GM23248 (cell line): ENCODE measurements at places on chromosomes 5 and 9. TPM values are rescaled to one million over a fixed set of nuclear protein-coding genes. Genes with fewer than 3 reads are reported as not detected.
A peak's percentile ranks its signal among the peaks of the same experiment; 100 is the strongest.

The ETF1 gene
- 124 and 136 TPM in 2 replicates for total RNA-seq

The TEK gene
- 7.1 and 10.2 TPM in 2 replicates for total RNA-seq

- no peaks in the 10 kb centered on the region for H3K27me3 ChIP-seq
- H3K36me3 ChIP-seq = no peaks in the 10 kb centered on the region
- H3K27ac ChIP-seq = no peak overlapping the region
Measured at GRCh38 chr9:97528529-97529230, 27.2 kb downstream of the TMOD1 start.

DNA sequence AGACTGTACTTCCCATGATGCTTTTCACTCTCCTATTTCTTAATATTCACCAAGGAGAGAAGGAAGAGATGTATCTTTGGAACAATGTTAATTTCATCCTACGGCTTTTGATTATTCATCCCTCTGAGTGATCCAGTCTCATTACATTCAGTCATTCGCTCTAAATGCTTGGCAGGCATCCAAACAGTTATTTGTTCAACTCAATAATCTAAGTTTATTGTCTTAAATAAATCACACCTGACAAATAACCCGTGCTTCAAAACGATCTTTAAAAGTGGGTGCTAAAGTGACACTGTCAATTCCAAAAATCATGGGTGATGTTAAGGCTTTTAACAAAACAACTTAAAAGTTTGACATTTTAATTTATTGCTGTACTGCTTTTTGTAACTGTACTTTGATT lies 233.1 kb downstream of the RASEF start:
- no peak for DNase-seq
- no peaks in the 10 kb centered on the region for H3K27me3 ChIP-seq
- no peak overlapping the region for H3K27ac ChIP-seq
- no peaks in the 10 kb centered on the region for H3K36me3 ChIP-seq

DNA sequence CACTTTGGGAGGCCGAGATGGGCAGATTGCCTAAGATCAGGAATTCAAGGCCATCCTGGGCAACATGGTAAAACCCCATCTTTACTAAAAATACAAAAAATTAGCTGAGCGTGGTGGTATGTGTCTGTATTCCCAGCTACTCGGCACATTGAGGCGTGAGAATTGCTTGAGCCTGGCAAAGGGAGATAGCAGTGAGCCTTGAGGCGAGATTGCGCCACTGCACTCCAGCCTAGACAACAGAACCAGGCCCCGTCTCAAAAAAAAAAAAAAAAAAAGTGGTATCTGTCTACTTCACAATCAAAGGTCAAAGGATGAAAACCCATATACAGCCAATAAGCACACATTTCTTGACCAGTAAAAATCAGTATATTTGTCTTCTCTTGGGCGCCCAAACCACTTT lies 728.5 kb upstream of the ADAMTS16 start:
- no peaks in the 10 kb centered on the region for H3K36me3 ChIP-seq
- no peaks in the 10 kb centered on the region for H3K27me3 ChIP-seq
- H3K4me1 ChIP-seq = no peaks in the 10 kb centered on the region
- H3K4me3 ChIP-seq = no peak overlapping the region

DNA sequence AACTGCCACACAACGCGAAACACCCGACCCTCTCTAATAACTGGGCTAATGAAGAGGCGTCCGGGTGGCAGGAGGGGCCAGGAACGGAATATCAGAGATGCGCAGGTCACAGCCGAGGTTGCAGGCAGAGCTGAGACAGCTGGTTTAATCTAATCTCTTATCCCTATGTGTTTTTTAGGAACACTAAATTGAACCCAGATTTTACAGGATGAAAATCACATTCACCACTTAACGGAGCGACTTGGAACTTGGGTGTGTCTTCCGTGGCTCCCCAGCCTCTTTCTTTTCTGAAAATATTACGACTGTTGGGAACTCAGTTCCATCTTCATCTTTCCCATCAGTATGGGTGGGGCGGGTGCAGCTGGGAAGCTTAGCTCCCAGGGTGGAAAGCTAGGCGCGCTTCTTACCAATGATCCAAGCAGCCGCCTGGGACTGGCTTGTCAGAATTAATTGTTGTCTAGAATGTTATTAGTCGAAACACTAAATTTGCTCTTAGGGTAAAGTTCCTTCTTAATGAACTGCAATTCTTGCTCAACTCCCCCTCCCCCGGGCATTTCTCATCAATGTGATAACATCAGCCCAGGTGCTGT lies 92.5 kb downstream of the IRX2 start:
- no peak overlapping the region for H3K4me3 ChIP-seq
- no peaks in the 10 kb centered on the region for H3K27me3 ChIP-seq
- H3K36me3 ChIP-seq = no peaks in the 10 kb centered on the region

DNA sequence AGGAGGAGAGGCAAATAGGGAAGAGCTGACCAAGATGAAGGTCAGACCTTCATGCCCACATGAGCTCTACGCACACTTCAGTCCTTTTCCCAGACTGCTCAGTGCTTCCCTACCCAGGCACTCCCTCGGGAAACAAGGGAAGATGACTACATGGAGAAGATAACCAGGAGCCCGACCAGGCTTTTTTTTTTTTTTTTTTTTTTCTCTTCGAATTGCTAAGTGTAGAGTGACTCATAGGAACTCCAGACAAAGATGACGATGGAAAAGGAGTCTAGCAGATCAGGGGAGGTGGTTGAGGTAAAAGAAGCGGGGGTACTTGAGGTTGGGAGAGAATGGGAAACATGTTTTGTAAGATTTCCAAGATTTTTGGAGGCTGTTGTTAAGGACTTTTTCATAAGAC lies 526.1 kb downstream of the BNC2 start:
- H3K27ac ChIP-seq = peak overlapping the region; percentile 70
- no peak overlapping the region for H3K4me3 ChIP-seq
- H3K36me3 ChIP-seq = no peaks in the 10 kb centered on the region
- DNase-seq = peak; percentile 92

GRCh38 chr5:109863752-109864151 lies 174.0 kb downstream of the MAN2A1 start:
- H3K27ac ChIP-seq = 0 out of 2 replicates have a peak overlapping the region, but pooled peaks have one; percentile 10
- peaks cover 45% of the 10 kb centered on the region for H3K4me1 ChIP-seq
- H3K4me3 ChIP-seq = no peak overlapping the region
- H3K36me3 ChIP-seq = peaks cover 6% of the 10 kb centered on the region; the same call in 1 of the 2 replicates

DNA sequence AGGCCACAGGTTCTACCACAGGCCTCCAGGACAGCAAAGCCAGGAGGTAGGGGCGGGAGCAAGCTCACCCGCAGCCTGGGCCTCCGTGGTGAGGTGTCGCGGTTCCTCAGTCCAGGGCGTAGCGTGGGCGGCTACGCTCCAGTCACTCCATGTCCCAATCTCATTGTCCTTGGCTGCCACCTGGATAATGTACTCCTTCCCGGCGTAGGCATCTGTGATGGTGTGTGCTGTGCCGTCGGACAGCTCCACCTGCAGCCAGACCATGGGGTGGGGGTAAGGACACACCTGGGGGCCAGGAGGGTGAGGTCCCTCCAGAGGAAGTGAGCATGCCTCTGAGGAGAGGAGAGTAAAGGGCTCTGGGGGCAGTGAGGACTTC lies 29.8 kb upstream of the ENHO start:
- H3K4me1 ChIP-seq = no peaks in the 10 kb centered on the region
- H3K36me3 ChIP-seq = no peaks in the 10 kb centered on the region
- H3K4me3 ChIP-seq = no peak overlapping the region
- no peak overlapping the region for H3K27ac ChIP-seq
- H3K27me3 ChIP-seq = no peaks in the 10 kb centered on the region

DNA sequence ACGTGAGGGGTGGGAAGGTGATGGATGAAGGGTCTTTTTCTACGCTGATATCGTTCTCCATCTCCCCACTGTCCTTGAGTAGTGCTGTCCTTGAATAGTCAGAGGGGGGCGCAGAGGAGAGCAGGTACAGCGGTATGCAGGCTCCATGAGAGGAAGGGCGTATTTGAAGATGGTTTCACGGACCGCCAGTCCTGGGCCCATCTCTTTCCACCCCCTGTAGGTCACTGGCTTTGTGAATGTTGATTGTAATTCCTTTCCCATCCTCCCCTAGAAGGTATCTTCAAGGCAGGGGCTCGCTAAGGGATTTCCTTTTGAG lies 40.8 kb upstream of the DAB2IP start:
- no peak overlapping the region for H3K4me3 ChIP-seq
- no peak for DNase-seq
- H3K27ac ChIP-seq = no peak overlapping the region
- H3K36me3 ChIP-seq = no peaks in the 10 kb centered on the region
- no peaks in the 10 kb centered on the region for H3K4me1 ChIP-seq
- no peaks in the 10 kb centered on the region; the same call in 1 of the 2 replicates for H3K27me3 ChIP-seq
